ENCODE measurements at places on chromosomes 7 and 10.

DNA sequence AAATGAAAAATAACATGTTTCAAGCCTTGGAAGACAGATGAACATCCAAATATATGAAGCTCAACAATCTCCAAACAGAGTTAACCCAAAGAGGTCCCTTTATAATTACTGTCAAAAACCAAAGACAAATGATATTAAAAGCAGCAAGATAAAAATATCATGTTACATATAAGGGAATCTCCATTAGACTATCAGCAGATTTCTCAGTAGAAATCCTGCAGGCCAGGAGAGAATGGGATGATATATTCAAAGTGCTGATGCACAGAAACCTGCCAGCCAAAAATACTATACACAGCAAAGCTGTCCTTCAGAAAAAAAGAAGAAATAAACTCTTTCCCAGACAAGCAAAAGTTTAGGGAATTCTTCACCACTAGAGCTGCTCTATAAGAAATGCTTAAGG, 41.0 kb downstream of the AASS start:
- no peak for DNase-seq

GRCh38 chr10:84473136-84473535, 144.7 kb downstream of the CCSER2 start:
- DNase-seq, result no peak

DNA sequence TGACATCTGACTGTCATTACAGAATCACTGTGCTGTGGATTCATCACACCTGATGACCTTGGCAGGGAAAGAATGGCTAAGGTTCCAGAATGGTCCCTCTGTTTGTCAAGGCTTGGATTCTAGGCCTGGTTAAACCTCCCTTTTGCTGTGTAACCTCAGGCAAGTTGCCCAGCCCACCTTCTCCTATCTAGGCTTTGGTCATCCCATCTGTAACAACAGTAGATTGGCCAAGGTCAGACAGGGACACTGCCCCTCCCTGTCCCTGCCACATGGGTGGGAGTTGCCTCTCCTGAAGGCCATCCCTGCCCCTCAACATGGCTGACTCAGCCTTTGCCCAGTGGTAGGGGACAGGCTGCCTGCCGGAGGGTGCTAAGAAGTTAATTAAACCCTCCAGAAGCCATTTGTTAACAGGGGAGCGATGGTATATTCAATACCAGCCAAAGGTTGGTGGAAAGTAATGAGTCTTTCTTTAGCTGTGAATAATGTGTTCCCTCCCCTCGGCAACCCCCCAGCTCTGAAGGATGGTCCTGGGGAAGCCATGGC, 149.8 kb upstream of the PCBD1 start:
- no peak for DNase-seq

- DNase-seq, result no peak
Observed at GRCh38 chr7:26609532-26609931, 254.9 kb downstream of the SKAP2 start.

DNA sequence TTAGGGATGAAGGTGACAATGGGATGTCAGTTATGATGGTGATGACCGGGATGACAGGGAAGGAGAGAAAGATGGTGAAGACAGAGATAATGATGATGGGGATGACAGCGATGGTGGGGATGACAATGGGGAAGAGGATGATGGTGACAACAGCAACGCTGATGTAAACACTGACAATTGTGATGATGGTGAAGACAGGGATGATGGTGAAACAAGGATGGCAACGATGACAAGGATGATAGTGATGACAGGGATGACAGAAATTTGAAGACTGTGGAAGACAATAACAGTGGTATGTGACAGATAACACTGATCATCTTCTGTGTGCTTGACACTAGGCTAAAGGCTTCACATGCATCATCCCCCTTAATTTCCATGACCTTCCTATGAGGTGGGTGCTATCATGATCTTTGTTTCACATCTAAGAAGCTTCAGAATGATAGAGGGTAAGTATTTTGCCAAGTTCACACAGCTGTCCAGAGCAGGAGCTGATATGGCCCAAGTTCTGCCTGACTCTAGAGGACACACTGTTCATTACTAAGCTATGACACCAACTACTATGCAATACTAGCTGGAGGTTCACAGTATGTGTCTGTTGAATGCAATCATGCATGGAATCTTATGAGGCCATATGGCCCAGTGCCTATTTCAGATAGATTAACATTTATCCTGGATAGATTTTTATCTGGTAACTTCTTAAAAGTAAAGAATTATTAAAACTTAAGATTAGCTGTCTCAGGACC, 105.6 kb downstream of the RNLS start:
- DNase-seq, result no peak

GRCh38 chr10:3241274-3241921, 68.8 kb upstream of the PITRM1 start:
- DNase-seq, result no peak

DNA sequence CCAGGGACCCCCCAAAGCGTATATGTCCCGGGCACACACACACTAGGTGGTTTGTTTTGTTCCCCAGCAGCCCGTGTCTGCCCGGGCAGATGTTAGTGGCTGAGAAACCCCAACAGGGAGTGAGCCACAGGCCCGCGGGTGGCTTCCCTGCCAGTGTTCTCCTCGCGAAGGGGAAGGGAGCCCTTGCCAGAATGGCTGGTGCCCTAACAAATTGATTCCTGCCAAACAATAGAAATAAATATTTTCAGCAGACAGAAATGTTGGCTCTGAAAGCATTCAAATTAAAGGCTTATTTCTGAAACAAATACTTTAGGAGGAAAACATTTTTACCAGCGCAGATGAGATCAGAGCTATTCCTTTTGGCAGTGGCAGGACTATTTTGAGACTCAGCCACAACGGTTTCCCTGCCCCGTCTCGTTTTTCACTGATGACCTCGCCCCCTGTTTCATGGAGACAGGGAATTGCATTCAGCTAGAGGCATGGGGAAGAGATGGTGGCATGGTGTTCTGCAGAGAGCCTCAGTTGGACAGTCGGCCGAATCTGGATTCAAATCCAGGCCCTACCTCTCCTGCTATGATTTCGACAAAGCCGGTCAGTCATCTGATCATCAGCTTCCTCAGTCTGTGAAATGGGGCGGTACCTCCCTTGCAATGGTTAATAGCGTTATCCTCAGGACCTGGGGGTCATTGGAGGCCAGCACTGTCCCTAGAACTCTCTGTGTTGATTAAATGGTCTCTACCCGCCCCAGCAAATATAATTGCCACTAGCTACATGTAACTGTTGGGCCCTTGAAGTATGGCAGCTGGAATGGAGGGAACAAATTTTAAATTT, 84.5 kb downstream of the CUX1 start:
- DNase-seq, result no peak

DNA sequence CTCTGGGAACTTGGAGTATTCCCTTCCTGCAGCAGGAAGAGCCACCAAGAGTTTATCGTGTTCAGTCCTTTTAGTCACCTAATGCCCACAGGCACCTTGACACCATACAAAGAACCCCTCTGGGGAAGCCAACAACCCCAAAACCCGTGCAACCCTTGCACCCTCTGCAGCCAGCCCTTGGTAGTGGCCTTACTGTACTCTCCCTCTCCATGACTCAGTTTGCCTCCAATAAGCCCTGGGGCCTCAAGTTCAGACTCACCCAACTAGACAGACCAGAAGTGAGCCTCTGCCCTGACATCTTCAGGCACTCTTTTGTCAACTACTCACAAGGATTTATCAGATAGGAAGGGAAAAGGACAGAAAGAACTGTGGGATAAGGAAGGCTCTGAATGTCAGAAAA, 30.9 kb downstream of the KCNMA1 start:
- no peak for DNase-seq

DNA sequence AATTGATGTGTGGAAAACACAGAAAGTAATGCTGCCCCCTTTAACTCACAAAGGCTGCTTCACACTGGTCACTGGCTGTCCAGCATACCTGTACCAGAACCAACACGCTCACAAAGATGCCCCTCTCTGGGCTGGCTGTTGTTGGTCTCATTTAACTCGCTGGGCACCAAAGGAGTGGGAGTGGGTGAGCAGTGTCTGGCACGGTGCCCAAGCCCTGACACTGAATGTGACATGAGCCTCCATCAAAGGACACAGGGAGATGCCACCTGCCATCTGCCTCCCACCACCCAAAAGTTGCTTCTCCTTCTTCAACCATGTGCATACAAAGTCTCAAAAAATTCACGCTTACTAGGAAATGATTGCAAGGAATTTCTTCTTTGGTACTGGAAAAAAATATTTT, 86.8 kb downstream of the FGFR2 start:
- DNase-seq, result no peak

DNA sequence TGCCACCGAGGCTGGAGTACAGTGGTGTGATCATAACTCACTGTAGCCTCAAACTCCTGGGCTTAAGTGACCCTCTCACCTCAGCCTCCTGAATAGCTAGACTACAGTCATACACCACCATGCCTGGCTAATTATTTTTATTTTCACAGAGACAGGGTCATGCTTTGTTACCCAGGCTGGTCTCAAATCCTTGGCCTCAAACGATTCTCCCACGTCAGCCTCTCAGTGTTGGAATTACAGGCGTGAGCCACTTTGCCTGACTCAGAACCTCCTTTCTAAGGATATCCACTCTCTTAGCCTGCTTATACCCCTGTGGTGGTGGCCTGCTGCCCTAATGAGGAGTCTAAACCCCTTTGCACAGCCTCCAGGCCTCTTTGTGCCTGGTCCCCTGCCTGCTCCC, 4.2 kb upstream of the IGFBP1 start:
- DNase-seq, result no peak

DNA sequence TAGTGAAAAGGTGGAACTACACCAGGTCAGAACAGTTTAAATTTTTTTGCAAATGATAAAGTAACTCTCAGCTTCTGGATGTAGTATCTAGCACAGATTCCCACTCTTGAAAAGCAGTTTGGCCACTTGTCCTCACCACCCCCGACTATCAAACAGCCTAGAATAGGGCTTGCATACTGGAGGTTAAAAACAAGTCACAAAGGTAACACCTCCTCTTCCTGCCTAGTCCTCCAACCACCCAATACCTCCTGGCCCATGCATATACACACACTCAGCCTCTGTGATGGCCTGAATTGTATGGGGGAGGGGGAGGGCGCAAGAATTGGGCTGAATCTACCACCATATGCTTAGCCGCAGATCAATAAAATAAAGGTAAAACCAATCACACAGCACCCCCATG, 5.7 kb downstream of the SKAP2 start:
- DNase-seq, result no peak

- DNase-seq, result no peak
Observed at GRCh38 chr10:129410688-129411392, 56.2 kb upstream of the MGMT start.

GRCh38 chr10:50929670-50930069, 44.2 kb upstream of the A1CF start:
- no peak for DNase-seq

DNA sequence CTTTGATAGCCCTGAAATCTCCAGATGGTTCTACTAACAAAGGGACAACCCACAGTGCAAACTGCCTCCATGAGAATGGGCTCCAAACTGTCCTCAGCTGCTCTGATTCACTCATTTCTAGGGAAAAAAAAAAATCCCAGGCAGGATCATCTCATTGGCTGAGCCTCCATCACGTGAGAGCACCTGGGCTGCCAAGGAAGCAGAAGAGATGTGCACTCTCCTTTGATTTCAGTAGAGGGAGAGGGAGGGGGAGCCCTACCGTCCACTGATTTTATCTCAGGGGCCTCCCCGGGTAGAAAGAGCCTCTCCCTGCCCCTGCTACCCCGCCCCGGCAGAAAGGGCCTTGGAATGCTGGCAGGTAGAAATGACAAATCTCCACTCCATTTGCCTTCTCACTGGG, 725.4 kb downstream of the PHTF2 start:
- no peak for DNase-seq

GRCh38 chr7:12257582-12257981, 46.5 kb downstream of the TMEM106B start:
- peak; percentile 21 for DNase-seq

DNA sequence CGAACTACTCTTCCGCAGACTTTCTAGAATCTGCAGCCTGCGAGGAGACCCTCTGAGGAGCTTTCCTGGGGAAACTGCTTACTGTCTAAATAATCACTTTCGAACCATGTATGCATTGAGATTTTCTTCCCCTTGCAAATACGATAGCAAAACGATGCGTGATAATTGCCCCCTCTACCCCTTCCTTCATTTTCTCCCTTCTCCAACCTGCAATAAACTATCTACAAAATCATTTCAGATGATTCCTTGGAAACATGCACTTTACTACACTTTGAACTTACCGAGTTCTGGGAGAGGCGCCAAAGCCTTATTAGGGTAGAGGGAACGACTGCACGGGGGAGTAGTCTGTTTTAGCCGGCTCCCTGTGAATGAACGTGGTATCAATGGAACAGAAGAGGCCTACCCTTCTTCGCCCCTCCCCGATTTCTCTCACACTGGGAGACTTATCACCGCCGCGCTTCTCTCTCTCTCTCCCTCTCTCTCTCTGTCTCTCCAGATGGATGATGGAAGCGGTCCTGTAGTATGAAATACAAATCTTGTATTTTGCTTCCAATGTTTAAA, at the start of gene FGFBP3:
FGFBP3 (minus strand) TSS at position 370 of the 561 bp plus-strand sequence. CDS start 517 bp downstream, outside the sequence.
- peak; percentile 49 for DNase-seq

DNA sequence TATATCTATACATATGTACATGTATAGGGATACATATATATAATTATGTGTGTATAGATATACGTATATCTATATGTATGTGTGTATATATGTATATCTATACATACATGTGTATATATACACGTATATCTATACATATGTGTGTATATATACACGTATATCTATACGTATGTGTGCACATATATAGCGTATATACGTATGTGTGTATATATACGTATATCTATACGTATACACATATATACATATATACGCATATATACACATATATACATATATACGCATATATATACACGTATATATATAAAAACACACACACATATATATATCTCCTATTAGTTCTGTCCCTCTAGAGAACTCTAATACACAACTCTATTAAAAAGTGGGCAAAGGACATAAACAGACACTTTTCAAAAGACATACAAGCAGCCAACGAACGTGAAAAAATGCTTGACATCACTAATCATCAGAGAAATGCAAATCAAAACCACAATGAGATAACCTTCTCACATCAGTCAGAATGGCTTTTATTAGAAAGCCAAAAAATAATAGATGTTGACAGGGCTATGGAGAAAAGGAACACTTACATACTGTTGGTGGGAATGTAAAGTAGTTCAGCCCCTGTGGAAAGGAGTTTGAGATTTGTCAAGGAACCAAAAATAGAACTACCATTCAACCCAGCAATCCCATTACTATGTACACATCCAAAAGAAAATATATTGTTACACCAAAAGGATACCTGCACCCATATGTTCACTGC, 22.0 kb upstream of the TMEM120A start:
- DNase-seq, result no peak

DNA sequence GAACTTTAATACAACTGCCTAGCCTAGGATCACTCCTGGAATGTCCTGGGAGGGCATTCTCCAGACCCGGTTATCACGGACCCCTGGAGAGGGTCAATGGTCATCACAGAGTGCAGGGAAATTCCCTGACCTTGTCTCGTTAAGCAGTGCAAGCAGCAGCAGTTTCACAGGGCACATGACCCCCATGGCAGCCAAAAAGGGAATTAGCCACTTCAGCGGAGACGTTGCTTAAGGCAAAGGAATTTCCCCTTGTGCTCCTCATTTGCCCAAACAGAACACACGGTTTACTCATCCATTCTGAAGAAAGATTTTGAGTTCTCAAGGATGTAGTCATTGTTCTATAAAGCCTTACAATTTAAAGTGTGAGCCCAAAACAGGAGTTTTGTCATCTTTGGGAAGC, 260.3 kb downstream of the SNX13 start:
- DNase-seq, result no peak

GRCh38 chr7:41652267-41652666, 50.6 kb downstream of the INHBA start:
- DNase-seq, result no peak
